ENCODE measurements at places on chromosomes 1 and 21.
A peak's percentile ranks its signal among the peaks of the same experiment; 100 is the strongest.

DNA sequence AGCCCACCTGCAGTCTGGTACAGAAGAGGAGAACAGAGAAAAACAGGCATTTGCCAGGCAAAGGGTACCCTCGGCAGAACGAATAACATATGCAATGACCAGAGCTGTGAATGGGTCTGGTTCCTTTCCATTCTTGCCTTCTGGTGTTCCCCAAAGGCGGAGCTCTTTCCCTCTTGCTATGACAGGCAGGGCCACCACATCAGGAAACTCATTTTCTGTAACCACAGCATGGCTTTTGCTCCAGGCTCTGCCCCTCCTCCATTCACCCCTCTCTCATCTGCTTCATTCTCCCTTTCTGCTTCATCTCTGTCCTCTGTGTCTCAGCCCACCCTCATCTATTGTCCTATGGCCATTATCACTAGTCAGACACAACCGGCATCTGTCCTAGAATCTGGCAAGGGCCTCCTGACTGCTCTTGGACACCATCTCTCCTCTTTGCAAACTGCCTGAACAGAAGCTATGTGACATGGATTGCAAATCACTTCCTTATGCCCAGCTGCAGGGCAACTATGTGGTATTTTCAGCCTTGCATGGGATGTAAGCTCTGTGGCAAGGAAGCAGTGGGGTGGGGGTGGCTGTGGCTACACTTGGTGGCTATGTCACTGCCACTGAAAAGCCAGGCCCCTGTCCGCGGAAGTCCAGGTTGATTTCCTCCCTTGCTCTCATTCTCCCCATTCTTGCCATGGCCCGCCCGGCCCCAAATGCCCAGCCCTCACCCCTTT lies 78.8 kb upstream of the ABCD3 start:
- DNase-seq, result no peak

DNA sequence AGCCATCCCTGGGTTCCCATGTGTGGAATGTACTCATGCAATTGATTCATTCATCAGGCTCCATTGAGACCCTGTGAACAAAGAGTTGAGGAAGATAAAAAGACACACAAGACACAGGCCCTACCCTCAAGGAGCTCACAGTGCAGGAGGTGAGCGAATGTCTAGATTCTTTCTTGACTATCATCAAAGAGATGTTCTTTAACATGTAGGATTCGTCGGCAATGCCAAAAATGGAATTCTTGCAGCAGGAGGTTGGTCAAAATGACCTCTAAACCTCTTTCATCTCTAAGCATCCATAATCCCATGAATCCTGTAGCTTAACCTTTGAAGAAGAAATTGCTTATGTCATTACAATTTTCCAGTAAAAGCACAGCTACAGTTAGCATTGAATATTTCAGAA lies 27.9 kb upstream of the TTF2 start:
- DNase-seq, result no peak

- no peak for DNase-seq
Measured at GRCh38 chr21:44092211-44092610, 15.0 kb upstream of the PWP2 start.

DNA sequence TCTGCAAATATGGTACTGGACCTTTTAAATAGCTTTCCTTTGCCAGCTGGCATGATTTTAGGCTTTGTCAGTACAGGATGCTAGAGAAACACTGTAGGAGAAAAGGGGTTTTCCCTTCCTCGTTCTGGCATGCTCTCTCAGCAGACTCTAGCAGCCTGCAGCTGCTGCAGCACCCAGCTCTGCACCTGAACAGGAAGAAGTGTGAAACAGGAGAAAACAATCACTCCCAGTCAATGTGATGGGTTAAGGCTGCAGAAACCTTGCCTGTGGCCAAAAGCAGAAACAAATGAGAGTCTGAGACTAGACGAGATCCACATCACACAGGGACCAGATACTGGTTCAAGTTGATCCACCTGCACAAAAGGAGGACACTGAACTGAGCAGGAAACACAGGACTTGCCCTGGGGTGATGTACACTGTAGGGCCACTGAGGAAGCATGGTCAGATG lies 21.2 kb downstream of the OVGP1 start:
- peak; percentile 6 for DNase-seq

DNA sequence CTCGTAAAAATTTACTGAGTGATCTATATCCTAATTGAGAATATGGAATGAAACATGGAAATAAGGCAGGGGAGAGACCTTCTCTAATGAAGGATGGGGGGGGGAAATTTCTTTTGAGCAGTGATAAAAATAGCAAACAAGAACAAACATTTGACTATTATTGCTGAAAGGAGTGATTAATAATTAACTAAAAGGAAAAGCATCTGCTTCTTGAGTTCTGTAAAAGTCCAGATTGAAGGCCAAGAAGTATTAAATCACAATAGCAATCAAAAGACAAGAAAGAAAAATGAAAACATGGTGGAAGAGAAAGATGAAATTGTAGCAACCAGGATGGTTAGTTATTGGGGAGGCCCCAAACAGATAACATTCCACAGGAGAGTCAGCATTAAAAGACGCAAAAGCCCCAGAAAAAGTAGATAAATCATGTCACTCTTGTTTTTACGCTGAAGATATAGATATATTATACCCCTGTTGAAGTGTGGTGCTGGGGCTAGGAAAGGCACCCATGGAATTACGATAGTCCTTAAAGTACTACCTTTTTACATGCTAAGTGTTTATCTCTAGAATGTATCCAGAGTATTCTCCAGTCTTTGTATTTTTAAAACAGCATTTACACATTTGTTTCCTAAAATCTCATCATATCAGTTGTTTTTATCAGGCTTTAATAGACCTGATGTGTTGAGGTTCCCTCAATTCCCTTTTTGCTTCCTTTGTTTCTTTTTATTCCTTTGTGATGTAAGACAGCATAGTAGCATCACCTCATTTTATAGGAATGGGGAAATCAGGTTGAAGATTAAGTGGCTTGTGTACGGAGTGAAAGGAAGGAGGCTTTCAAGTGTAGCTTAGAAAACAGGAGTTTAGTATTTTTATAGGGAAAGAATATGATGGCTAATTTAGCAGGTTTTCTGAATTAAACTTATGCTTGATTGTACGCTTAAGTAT lies 28.9 kb downstream of the DISP1 start:
- no peak for DNase-seq

DNA sequence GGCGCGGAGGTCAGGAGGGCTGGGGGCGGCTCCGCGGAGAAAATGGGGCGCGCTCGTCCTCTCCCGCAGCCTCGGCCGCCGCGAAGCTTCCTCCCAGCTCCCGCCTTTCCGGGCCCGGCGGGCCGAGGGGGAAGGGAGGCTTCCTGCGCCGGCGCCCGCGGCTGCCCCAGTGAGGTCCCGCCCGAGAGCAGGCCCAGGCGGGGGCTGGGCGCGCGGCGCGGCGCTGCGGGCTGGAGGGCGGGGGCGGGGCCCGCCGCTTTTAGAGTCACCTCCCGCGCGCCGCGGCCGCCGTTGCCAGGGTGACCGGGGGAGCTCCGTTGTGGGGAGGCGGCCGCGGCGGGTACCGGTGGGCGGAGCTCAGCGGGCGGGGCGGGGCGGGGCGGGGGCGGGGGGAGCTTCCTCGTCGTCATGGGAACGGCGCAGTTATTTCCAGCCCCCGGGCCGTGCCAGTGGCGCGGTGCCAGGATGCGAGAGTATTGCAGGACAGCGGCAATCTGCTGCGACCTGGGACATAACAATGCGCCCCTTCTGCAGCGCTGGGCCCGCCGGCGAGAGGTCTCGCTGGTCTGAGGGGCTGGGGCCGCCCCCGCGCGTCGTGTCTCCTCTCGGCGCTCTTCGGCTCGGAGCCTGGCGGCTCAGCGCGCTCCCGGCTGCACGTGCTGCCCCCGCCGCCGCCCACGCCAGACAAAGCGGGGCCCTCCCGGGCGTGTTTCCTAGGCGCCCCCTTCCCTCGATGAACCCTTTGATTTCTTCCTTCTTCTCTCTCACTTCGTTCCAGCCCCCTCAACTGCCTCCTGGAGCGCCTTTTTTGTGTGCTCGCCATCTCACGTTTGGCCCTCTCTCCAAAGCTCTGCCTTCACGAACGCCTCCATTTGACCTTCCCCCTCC lies 16.9 kb downstream of the IER5 start:
- peak; percentile 88 for DNase-seq

- peak; percentile 3 for DNase-seq
Measured at GRCh38 chr1:210726621-210727020, 397.9 kb downstream of the HHAT start.

- no peak for DNase-seq
Measured at GRCh38 chr1:150846473-150847146, 29.8 kb downstream of the ARNT start.

All from activated CD8-positive, alpha-beta memory T cell treated with anti-CD3 and anti-CD28 coated beads for 1 hour (primary cell).